Activated CD4-positive, alpha-beta T cell treated with anti-CD3 and anti-CD28 coated beads, Interleukin-2, amount 10 ng/mL, durations not matched to agents 7 days and 5 days (primary cell): ENCODE measurements at places on chromosomes 3 and 15. TPM values are rescaled to one million over a fixed set of nuclear protein-coding genes. Genes with fewer than 3 reads are reported as not detected.

- DNase-seq: no peak
Measured at GRCh38 chr15:97729270-97729669, 231.2 kb upstream of the ARRDC4 start.

DNA sequence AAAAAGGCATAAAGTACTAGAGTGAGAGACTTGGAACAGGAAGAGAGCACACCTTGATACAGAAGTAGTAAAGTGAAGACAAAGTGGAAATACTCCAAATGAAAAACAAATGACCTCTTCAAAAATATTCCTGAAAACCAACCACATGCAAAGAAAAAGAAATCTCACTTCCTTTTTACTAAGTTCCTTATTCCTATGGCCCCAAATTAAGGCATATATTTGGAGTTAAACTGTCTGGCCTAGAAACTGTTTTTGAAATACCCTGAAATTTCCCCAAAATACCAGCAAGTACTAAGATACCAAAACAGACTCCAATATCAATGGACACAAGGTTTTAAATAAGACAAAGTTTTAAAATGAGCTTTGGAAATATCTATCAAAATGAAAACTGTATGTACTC lies 58.2 kb downstream of the ZNF148 start:
- DNase-seq: no peak

DNA sequence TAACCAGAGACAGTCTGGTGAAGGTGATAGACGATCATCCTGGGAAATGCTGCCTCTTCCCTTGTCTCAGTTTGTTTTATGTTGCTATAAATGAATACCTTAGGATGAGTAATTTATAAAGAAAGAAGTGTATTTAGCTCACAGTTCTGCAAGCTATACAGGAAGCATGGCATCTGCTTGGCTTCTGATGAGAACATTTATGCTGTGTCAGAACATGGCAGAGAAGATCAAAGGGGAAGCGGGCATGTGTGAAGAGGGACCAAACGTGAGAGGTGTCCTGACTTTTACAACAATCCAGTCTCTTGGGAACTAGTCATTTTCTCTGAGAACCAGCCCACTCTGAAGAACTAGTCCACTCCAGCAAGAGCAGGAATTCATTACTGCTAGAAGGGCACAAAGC lies 9.6 kb downstream of the CMC1 start:
- no peak for DNase-seq

RLBP1 gene
- not detected for total RNA-seq

CORO2B gene
- total RNA-seq: not detected

GRCh38 chr3:76943671-76944070 lies 96.2 kb upstream of the ROBO2 start:
- DNase-seq: no peak

GRCh38 chr3:74033381-74033780 lies 408.6 kb upstream of the PDZRN3 start:
- no peak for DNase-seq

DNA sequence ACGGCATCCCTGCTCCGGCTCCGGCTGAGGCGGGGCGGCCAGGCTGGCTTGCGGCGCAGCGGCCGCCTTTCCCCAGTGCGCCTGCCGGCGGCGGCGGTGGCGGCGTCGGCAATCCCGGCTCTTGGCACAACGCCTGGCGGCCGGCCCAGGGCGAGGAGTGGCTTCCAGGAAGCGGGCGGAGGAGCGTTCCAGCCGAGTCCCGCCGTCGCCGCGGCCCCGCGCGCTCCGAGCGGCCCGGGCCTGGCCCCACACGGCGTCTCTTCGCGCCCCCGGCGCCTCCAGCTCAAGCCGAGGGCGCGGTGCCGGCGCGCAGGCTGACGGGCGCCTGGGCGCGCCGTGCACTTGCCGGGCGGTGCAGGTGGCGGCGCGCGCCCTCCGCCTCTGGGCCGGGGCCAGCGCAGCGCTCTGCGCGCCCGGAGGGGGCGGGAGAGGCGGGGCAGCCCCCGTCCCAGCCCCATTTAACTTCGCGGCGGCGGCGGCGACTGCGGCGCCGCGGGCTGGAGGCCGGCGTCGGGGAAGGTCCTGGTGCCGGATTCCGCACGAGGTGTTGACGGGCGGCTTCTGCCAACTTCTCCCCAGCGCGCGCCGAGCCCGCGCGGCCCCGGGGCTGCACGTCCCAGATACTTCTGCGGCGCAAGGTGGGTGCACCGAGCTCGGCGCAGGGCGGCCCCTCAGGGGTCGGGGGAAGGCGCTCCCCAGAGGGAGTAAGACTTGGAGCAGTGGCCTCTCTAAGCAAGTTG lies at the start of gene ADAMTSL3:
Gene ADAMTSL3, plus strand, starts transcription at position 485 of the 740 bp plus-strand sequence. CDS start 1,639 bp downstream, outside the sequence.
- DNase-seq: no peak

DNA sequence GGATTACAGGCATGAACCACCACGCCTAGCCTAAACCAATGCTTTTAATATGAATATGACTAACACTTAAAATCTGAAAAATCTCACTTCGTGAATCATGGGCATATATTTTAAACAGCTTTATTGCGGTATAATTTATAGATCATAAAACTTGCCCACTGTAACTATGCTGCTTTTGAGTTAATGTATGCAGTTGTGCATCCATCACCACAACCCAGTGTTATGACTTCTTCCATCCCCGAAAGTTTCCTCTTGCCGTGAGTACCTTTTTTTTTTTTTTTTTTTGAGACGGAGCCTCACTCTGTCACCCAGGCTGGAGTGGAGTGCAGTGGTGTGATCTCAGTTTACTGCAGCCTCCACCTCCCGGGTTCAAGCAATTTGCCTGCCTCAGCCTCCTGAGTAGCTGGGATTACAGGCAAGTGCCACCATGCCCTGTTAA lies 7.1 kb downstream of the KAT2B start:
- DNase-seq: no peak

FSD2 gene
- total RNA-seq: not detected

CD200R1 gene
- total RNA-seq: 8.8 TPM

A4GNT gene
- total RNA-seq: not detected

GLDN gene
- total RNA-seq: not detected

HYKK gene
- 4.7 TPM for total RNA-seq

GRCh38 chr15:37698679-37699078 lies 235.8 kb upstream of the TMCO5A start:
- no peak for DNase-seq

GRCh38 chr3:119631516-119631915 lies 28.9 kb downstream of the POPDC2 start:
- no peak for DNase-seq

DNA sequence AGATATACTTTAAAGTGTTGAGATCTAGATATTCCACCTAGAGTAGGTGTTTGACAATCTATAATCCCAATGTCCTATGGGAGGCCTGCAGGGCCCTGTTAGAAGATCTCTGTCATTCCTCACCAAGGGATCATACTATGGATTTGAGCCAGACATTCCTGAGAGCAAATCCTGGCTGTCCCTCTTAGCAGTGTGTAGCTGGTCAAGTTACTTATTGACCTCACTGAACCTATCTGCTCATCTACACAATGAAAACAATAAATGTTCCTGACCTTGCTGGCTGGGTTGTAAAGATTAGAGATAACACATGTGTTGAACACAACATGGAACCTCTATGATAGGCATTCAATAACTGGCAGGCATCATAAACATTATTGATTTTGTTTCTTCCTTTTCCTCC lies 265.6 kb upstream of the ATP11B start:
- no peak for DNase-seq

RHCG gene
- total RNA-seq: not detected

- no peak for DNase-seq
Measured at GRCh38 chr15:88932271-88932874, 19.2 kb upstream of the MFGE8 start.

DNA sequence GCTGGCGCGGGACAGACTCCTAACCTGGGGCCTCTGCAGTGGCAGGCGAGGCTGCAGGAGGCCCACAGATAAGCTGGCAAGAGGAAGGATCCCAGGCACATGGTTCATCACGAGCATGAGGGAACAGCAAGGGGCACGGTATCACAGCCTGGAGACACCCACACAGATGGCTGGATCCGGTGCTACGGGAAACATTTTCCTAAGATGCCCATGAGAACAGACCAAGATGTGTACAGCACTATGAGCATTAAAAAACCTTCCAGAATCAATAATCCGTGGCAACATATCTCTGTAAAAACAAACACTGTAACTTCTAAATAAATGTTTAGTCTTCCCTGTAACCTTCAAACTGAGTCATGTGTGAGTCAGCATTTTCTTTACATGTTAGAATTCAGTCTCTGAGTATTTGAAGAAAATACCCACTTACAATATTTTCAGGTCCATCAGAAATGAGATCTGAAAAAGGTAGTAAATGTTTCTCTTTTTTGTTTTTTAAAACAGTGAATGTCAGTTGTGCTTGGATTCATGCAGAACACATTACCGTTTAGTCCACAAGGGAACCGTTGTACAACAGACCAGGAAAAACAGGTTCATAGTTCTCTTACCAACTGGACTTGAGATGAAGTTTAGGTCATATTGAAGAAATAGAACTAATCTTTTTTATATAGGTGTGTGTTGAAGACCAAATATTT lies 75.9 kb downstream of the BOC start:
- DNase-seq: no peak

DNA sequence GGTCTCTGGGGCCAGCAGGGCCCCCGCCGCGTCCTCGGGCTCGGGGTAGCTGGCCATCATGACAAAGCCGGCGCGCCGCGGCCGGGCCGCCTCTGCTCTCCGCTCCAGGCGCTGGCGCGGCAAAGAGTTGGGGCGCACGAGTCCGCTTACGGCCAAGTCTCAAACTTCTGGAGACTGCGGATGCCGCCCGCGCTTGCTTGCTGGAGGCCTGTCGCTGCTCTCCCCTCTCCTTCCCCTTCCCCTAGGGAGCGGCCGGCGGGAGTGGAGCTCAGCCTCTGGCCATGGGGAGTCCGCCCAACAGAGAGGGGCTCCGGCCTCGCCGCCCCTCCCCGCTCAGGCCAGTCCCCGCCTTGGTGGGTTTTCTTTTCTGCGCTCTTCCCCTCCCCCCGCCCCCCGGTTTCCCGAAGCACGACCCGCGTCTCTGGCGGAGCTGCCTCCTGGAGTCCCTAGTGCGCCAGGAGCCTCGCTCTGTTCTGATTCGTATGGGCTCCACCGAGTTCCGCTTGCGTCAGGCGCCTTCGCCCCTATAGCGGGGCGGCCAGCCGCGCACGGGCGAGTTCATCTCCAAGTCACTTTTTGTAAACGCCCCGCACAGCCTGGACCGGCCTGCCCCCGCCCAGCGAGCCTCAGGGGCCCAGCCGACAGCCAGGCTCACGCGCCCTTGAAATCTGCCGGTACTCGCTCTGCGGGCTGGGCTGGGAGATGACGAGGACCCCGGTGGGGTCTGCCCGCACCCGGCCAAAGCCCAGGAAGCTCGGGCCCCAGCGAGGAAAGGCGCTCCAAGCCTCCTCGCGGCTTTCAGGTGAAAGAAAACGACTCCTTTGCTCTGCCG lies at the start of the genes FOXL2 and FOXL2NB:
Gene FOXL2, minus strand, starts transcription at position 475 of the 832 bp plus-strand sequence. Its CDS starts 415 bp downstream, at position 60.
Gene FOXL2NB, plus strand, starts transcription at position 555 of the 832 bp plus-strand sequence. Its CDS starts 148 bp downstream, at position 703.
- DNase-seq: no peak

DNA sequence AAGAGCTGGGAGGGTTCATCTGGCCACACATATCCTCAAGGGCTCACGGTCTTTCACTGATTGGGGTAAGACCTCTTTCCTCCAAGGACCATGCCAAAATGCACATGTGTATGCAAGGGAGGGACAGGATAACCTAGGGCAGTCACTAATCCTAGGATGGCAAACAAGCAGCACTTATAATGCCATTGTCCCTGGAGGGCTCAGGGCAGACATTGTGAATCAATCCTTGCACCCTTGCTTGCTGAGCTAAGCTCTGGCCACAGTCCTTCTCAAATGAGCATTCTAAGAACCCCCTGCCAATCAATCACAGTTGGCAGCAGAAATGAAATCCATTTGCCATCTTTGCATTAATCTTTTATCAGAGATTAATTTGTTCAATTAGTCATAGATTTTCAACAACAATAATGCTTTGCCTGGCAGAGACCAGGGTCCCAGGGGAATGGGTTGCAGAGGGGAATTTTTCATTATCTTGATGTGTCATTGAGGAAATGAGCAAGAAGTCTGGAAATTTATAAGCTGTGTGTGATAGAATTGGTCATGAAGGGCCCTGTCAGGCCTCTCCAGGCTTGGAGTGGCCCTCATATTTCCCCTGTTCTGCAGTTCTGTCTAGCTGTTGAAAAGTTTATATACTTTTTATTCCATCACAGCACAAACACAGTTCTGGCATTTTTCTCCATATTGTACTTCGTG lies 57.2 kb upstream of the KY start:
- DNase-seq: no peak

- DNase-seq: no peak
Measured at GRCh38 chr3:10099041-10099440, 9.0 kb downstream of the FANCD2OS start.

- no peak for DNase-seq
Measured at GRCh38 chr3:169242708-169243513, 420.6 kb downstream of the MECOM start.

GRCh38 chr3:156388497-156389448 lies 166.1 kb downstream of the SSR3 start:
- no peak for DNase-seq

- DNase-seq: no peak
Measured at GRCh38 chr3:186281176-186281575, 80.9 kb downstream of the DGKG start.

- DNase-seq: no peak
Measured at GRCh38 chr3:13352621-13353131, 67.4 kb downstream of the NUP210 start.

GRCh38 chr3:120148187-120148949 lies 54.1 kb upstream of the GSK3B start:
- no peak for DNase-seq

GRCh38 chr3:41258239-41258800 lies 59.0 kb downstream of the CTNNB1 start:
- no peak for DNase-seq

DNA sequence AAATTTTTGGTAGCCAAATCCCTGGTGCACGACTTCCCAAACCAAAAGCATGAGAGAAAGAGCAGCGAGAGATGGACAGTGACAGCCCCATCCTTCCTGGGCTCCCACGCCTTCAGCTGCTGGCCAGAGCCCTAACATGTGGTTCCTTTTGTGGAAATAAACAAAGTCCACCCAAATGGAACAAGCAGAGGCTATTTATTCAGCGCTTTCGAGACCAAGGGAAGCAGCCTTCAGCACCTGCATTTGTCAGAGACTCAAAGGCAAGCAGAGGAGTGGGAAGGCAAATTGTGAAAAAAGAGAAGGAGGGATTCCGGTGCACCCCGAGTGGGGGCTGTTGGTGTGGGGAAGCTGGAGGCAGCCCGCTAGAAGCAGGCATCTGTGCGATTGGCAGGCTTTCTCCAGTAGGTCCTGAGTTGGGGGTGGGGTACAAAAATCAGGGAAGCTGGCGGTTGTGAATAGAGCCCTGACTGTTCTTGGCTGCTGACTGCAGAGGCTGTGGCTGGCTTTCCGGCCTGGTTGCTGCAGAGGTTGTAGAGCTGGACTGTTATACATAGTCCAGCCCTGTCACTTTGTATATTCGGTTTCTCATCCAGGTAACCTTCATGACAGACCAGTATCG lies 427.2 kb downstream of the OCA2 start:
- no peak for DNase-seq

TTC23 gene
- 1.6 TPM for total RNA-seq
